ENCODE measurements at places on chromosomes 2 and 18. TPM values are rescaled to one million over a fixed set of nuclear protein-coding genes. Genes with fewer than 3 reads are reported as not detected.

GRCh38 chr2:126788652-126789051, 110.0 kb upstream of the TEX51 start:
- no peak overlapping the region for H3K27ac ChIP-seq
- H3K27me3 ChIP-seq, result peaks cover 4% of the 10 kb centered on the region
- no peak overlapping the region for H3K4me3 ChIP-seq
- no peak for DNase-seq
- no peaks in the 10 kb centered on the region for H3K4me1 ChIP-seq

SLC4A3 gene
- total RNA-seq, result not detected

CSRNP3 gene
- total RNA-seq, result not detected

GRCh38 chr2:46317094-46317486, 19.9 kb downstream of the EPAS1 start:
- H3K36me3 ChIP-seq, result no peaks in the 10 kb centered on the region
- no peak for DNase-seq
- H3K4me3 ChIP-seq, result no peak overlapping the region

DSC3 gene
- total RNA-seq, result not detected

- H3K4me3 ChIP-seq, result no peak overlapping the region
- H3K36me3 ChIP-seq, result no peaks in the 10 kb centered on the region
- H3K27me3 ChIP-seq, result no peaks in the 10 kb centered on the region
- no peak overlapping the region for H3K27ac ChIP-seq
Observed at GRCh38 chr2:24435391-24436316, 55.4 kb upstream of the NCOA1 start.

COX7A2L gene
- 100 TPM for total RNA-seq

- H3K4me3 ChIP-seq, result no peak overlapping the region
- H3K4me1 ChIP-seq, result no peaks in the 10 kb centered on the region
- no peaks in the 10 kb centered on the region for H3K27me3 ChIP-seq
- H3K36me3 ChIP-seq, result no peaks in the 10 kb centered on the region
- H3K27ac ChIP-seq, result no peak overlapping the region
Observed at GRCh38 chr2:228344531-228344930, 163.0 kb upstream of the SPHKAP start.

GRCh38 chr2:174341995-174342685, 7.4 kb downstream of the SP9 start:
- no peak overlapping the region for H3K27ac ChIP-seq
- peaks cover 39% of the 10 kb centered on the region for H3K4me1 ChIP-seq
- H3K36me3 ChIP-seq, result no peaks in the 10 kb centered on the region
- H3K27me3 ChIP-seq, result peaks cover 73% of the 10 kb centered on the region
- DNase-seq, result no peak

B3GNT7 gene
- total RNA-seq, result 0.13 TPM
